ENCODE measurements at places on chromosomes 1 and 21.

- DNase-seq = peak; percentile 30
Measured at GRCh38 chr1:161013488-161014230, 7.3 kb downstream of the F11R start.

GRCh38 chr1:17084787-17085186 lies 31.0 kb upstream of the SDHB start:
- DNase-seq = no peak

GRCh38 chr1:38997034-38997900 lies 6.2 kb downstream of the AKIRIN1 start:
- peak; percentile 45 for DNase-seq

DNA sequence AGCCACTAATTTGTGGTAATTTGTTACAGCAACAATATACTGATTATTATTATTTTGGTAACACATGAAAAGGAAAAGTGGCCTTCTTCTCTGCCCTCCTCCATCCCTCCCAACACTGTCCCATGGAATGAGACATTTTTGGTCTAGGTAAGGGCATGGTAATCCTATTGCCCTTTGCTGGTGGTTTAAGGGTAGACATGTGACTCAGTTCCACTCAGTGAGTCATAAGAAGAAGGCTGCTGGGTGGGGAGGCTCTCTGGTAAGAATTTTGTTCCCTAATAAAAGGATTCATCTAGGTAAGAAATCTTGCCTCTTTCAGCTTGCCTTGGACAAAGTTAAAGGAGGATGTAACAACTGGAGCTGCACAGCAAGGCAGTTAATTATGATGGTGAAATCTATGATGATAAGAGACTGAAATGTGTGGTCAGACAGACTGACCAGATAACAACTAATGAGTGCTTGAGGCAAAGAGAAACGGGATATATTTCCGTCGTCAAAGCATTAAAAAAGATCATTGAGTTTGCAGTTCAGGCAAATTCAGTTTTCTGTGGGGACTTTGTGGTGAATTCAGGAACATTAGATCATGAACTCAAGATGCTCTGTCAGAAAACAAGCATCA lies 232.0 kb upstream of the KCNK2 start:
- DNase-seq = no peak

- DNase-seq = no peak
Measured at GRCh38 chr21:37536616-37537278, 170.2 kb downstream of the DYRK1A start.
